IMR-90 (cell line): ENCODE measurements at places on chromosomes 4 and X. TPM values are rescaled to one million over a fixed set of nuclear protein-coding genes. Genes with fewer than 3 reads are reported as not detected.

Gene XAGE1B
- not detected in 2 replicates for total RNA-seq

Gene HSFX2
- total RNA-seq = not detected in 2 replicates

Gene ZCCHC13
- not detected in 2 replicates for total RNA-seq

Gene CXCL13
- total RNA-seq = not detected in 2 replicates

Gene GPRASP1
- 1.3 and 1.7 TPM in 2 replicates for total RNA-seq

Gene AFM
- not detected in 2 replicates for total RNA-seq

Gene TIGD2
- 12.4 and 16.4 TPM in 2 replicates for total RNA-seq

- DNase-seq = no peak
Measured at GRCh38 chr4:11824566-11824965, 395.9 kb upstream of the HS3ST1 start.

DNA sequence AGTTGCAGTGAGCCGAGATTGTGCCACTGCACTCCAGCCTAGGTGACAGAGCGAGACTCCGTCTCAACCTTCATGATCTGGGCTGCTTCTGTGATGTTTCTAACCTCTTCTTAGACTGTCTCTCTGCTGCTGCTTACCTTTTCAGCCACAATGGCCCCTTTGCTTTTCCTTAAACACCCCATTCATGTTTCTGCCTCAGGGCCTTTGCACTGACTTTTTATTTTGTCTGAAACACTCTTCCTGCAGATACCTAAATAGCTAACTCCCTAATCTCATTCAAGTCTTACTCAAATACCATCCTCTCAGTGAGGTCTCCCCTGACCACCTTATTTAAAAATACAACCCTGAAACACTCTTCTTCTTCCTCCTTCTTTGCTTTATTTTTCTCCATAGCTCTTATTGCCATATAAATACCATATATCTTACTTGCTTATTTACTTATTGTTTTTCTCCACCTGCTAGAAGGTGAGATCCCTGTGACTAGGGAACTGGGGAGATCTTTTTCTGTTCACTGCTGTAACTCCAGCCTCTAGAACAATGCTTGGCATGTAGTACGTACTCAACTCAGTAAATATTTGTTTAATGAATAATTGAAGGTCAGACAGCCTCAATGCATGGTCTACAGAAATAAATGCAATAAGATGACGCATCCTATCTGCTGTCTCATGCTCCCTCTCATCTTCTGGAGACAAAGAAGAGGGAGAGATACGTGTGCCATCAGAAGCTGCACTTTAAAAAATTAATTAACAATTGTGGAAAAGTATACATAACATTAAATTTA, 43.8 kb upstream of the SETD7 start:
- peak; percentile 73 for DNase-seq

DNA sequence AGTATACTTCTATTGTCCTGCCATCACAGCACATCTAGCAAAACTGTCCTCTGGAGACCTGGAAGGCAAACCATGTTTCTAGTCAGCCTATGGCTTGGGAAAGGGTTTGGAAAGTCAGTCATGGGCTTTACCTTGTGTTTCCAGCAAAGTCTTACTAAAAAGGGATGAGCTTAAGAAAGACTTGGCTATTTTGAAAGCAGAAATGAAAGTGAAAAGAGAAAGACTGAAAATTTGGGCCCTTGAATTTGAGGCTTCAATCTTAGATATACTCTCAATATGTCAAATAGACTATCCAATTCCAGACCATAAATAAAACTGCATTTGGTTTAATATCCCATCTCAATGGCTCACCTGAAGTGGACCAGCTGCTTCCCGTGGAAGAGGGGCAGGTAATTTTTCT, 127.9 kb downstream of the ZNF330 start:
- DNase-seq = no peak

- no peak for DNase-seq
Measured at GRCh38 chrX:23185951-23186350, 148.7 kb upstream of the PTCHD1 start.

DNA sequence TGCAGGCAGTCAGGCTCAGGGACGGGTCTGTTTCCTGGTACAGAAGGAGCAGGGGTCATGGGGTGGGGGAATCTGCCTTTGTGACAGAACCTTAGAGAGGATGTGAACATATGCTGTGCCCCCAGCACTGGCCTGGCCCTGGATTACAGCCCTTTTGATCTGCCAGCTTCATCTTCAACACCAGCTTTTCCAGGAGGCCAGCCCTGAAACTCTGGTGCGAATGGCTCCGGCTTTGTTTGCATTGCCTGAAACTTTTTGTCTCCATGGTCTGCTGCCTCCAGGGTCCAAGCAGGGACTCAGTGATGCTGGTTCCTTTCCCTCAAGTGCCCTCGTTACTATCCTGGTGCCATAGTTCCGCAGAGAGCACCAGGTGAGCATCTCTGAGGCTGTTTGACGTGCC, 2.1 kb downstream of the CNGA2 start:
- no peak for DNase-seq

GRCh38 chrX:7242613-7243012, 94.7 kb upstream of the PUDP start:
- no peak for DNase-seq

- no peak for DNase-seq
Measured at GRCh38 chr4:165288226-165288625, 39.2 kb upstream of the MSMO1 start.

- DNase-seq = peak; percentile 13
Measured at GRCh38 chr4:111542056-111542455, 603.2 kb upstream of the FAM241A start.

GRCh38 chrX:50106051-50106675, 94.6 kb downstream of the AKAP4 start:
- DNase-seq = no peak

DNA sequence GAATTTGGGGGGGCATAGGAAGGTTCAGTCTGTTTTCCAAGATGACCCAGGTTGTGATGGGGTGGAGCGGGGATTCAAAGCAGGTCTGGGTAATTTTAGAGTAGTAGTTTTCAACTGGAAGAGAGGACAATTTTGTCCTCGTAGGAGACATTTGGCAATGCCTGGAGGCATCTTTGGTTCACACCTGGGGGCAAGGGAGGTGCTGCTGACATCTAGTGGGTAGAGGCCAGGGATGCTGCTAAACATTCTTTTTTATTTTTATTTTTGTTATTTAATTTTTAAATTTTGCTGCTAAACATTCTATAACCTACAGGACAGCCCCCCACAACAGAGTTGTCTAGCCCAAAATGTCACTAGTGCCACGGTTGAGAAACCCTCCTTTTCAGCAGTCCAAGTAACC, 1.9 kb downstream of the RAB9A start:
- DNase-seq = no peak

DNA sequence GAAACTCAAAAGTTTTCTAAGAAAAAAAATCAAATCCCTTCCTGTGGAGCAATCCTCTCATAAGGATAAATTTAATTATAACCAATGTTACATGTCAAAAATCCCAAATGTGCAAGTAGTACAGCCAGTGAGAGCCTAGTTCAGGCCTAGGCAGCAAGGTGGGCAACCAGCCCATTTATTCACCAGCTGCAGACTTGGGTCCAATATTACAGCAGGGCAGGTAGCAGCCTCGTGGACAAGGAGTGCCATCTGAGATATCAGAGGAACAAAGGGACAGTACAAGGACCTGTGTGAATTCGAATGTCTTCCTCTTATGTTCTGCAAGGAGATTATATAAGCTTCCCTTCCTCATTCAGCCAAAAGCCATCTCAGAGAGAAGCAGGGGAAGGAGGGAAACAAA, 6.6 kb downstream of the HELQ start:
- DNase-seq = no peak

DNA sequence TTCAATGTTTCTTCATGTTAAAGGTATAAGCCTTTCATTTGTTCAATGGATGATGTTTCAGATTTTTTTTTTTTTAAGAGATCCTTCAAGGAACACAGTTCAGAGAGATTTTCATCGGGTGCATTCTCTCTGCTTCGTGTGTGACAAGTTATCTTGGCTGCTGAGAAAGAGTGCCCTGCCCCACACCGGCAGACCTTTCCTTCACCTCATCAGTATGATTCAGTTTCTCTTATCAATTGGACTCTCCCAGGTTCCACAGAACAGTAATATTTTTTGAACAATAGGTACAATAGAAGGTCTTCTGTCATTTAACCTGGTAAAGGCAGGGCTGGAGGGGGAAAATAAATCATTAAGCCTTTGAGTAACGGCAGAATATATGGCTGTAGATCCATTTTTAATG, 75.8 kb downstream of the NPNT start:
- DNase-seq = no peak

DNA sequence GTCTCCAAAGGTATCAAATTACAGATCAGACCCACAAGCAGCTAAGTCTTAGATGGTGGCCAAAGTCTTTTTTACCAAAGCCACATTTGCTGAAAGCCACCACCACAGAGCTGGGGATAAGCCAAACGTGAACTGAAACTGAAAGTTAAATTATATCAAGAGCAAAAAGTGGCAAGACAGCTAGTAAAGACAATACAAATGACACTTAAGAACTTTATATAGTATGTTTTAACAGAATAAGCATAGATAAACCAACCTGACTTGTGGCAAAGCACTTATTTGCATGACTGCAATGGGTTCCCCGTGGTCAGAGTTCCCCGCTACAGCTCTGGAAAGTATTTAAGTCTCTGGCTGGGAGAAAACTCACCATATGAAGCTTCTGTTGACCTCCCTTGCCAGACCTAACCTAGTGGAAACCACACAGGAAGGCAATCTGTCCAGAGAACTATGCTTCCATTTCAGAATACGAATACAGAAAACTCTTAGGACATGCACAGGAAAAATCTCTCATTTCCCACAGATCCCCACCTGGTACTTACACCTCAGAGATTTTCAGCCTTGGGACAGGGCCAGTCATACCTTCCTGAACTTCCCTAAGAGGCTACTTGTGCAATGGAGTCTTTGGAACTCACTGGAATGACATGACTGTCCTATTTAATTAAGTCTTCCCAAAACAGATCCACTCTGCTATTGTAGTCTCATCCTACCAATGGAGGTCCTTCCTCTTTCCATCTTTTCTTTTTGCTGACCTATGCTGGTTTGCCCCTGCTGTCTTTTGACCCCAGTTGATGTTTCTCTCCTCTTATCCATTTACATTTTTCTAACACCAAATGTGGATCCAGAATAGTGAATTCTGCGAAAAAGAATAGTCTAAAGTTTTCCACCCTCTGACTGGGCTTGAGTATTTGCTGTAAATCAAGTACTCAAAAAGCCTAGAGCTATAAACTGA, 225.1 kb downstream of the NR3C2 start:
- no peak for DNase-seq

GRCh38 chr4:87073199-87074120, 138.6 kb downstream of the AFF1 start:
- peak; percentile 62 for DNase-seq

- DNase-seq = no peak
Measured at GRCh38 chrX:71440401-71440800, 74.2 kb downstream of the TAF1 start.

DNA sequence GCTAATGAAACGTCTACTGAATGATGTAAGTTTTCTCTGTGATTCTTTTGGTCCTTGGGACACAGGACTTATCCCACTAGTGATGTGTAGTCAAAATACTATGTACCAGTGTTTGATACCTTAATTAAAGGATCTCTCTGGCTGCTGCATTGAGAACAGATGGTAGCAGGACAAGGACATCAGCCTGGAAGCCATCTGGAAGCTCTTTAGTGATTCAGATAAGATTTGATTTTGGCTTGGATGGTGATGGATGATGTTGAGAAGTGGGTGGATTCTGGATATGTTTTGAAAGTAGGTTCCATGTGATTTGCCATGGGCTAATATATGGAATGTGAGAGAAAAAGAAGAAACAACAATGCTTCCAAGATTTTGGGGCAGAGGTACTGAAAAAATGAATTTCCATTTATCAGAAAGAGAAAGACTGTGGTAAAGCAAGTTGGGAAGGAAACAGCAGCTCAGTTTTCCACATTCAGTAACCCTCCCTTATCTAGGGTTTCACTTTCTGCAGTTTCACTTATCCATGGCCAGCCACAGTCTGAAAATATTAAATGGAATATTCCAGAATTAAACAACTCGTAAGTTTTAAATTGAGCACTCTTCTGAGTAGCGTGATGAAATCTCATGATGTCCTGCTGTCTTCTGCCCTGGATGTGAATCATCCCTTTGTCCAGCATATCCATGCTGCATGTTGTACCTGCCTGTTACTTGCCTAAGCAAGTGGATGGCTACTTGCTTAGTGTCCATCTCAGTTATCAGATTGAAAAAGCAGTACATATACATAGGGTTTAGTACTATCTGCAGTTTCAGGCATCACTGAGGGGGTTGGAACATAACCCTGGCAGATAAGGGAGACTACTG, 15.6 kb downstream of the CD38 start:
- no peak for DNase-seq

GRCh38 chrX:20320461-20321159, 53.9 kb upstream of the RPS6KA3 start:
- DNase-seq = no peak

GRCh38 chr4:128793859-128794672, 15.4 kb upstream of the JADE1 start:
- peak; percentile 55 for DNase-seq

- no peak for DNase-seq
Measured at GRCh38 chr4:115675719-115676118, 562.3 kb upstream of the NDST4 start.

DNA sequence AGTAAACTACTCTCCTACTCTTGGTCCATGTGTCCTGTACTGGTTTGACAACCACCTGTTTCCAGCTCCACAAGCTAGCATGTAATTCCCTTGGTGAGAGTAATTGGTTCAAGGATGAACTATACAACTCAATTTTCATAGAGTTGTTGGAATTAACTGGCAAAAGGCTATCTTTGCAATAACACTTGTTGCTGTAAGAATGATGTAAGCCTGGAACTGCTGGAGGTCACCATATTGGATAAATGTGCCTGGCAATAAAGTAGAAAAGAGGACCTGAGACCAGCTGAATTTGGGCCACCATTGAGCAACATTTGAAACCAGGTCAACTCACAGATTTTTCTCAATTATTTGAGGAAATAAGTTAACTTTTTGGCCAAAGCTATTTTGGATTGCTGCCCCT, 175.5 kb downstream of the CAMK2D start:
- DNase-seq = no peak

DNA sequence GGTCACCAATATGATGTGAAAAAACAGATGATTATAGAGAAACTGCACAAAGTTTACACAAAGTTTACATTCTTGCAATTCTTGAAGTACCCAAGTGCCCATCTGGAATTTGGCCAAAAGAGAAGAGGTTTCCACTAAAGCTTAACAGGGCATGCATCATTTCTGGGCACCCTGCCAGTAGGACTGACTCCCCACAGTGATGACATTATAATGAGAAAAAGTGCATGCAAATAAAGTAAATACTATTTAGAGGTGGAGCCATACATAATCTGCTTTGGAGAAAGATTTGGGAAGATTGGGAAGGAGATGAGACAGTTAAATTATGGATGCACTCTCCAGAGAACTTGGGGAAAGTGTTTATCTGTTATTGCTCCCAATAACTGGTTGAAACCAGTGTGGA, 93.7 kb upstream of the TRPC3 start:
- peak; percentile 96 for DNase-seq

DNA sequence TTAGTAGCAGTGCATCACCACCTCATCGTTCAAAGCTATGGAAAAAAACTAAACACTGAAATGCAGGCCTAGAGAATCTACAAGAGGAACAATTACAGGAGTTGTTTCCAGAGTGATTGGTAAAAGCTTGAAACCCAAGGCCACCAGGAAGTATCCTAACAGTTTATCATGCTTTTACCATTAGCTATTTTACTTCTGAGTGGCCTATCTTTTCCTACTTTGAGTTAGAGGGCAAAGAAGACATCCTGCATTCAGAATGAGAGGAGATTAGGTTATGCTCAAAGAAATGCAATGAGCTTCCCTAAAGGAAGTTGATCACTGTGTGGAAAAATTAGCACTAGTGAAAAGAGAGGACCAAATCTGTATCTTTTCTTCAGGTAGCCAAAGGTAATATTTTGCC, 69.8 kb upstream of the PRSS48 start:
- no peak for DNase-seq
